K562 (cell line): ENCODE measurements at places on chromosomes 5 and 9. TPM values are rescaled to one million over a fixed set of nuclear protein-coding genes. Genes with fewer than 3 reads are reported as not detected.
A peak's percentile ranks its signal among the peaks of the same experiment; 100 is the strongest.

Gene CDX1
- polyA plus RNA-seq, result not detected in 2 replicates

Gene ANKRD31
- polyA plus RNA-seq, result 0.04 TPM in 1 of 2 replicates, not detected in the other

Gene NAIF1
- 17.7 and 17.8 TPM in 2 replicates for polyA plus RNA-seq

DNA sequence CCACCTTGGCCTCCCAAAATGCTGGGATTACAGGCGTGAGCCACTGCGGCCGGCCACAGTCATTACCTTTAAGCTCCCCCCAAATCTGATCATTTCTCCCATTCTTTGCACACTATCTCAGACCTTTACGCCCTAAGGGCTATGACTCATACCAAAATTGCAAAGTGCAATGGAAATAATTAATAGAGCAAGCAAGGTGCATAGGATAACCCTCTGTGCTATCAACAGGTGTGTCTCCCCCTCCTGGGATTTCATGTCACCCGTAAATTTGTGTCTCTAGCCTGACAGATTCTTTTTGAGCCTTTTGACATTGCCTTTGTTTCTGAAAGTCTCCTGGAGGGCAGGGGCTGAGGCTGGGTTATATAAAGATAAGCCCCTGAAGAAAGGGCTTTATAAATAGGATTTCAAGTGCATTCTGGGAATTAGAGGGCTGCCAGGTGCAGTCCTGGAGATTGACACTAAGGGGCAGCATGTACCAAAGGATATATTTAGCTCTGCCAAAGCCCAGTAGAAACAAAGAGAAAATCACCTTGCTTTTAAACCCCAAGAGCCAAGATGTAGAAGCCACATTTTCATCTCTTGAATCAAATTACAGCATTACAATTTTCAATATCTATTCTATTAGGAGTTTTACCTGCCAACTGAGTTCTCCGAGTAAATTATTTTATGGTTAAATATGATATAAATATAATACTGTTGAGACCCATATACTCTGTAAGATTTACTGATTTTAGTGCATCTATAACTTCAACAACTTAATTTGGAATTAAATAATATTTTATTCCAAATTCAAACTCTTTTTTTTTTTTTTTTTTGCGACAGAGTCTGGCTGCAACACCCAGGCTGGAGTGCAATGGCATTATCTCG, 18.2 kb downstream of the S100Z start:
- no peaks in the 10 kb centered on the region for H3K36me3 ChIP-seq
- peak; percentile 73 for DNase-seq
- no peaks in the 10 kb centered on the region for H3K4me1 ChIP-seq

- H3K27ac ChIP-seq, result no peak overlapping the region
- no peak for DNase-seq
- H3K36me3 ChIP-seq, result no peaks in the 10 kb centered on the region
- H3K4me3 ChIP-seq, result no peak overlapping the region
Observed at GRCh38 chr5:154997746-154998145, 15.8 kb upstream of the KIF4B start.

Gene MCTP1
- polyA plus RNA-seq, result not detected in 2 replicates

Gene SPATA31A3
- 0.11 TPM in 1 of 2 replicates, not detected in the other for polyA plus RNA-seq

- no peak overlapping the region for H3K4me3 ChIP-seq
- no peaks in the 10 kb centered on the region for H3K27me3 ChIP-seq
- H3K4me1 ChIP-seq, result no peaks in the 10 kb centered on the region
- no peak overlapping the region for H3K27ac ChIP-seq
- no peak for DNase-seq
Observed at GRCh38 chr9:72915659-72916058, 37.2 kb downstream of the ALDH1A1 start.

DNA sequence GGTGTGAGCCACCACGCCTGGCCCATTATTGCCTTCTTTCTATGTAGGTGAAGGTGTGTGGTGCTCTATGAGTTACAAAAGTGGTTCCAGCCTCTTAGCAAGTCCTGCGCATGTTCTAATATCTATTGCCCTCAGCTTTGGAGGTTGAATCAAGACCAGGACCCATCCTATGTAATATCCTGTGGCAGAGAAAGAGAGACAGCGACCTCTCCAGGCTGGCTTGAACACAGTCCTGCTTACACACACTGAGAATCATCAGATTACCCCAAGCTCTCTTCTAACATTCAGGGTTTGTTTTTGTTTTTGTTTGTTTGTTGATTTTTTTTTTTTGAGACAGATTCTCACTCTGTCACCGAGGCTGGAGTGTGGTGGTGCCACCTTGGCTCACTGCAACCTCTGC, 94.7 kb upstream of the OSMR start:
- no peak overlapping the region for H3K4me3 ChIP-seq
- peaks cover 32% of the 10 kb centered on the region for H3K27me3 ChIP-seq
- DNase-seq, result no peak
- no peak overlapping the region for H3K27ac ChIP-seq
- no peaks in the 10 kb centered on the region for H3K36me3 ChIP-seq

Gene ATP10B
- not detected in 2 replicates for polyA plus RNA-seq

Gene PRELID2
- polyA plus RNA-seq, result 34.7 and 35.0 TPM in 2 replicates

DNA sequence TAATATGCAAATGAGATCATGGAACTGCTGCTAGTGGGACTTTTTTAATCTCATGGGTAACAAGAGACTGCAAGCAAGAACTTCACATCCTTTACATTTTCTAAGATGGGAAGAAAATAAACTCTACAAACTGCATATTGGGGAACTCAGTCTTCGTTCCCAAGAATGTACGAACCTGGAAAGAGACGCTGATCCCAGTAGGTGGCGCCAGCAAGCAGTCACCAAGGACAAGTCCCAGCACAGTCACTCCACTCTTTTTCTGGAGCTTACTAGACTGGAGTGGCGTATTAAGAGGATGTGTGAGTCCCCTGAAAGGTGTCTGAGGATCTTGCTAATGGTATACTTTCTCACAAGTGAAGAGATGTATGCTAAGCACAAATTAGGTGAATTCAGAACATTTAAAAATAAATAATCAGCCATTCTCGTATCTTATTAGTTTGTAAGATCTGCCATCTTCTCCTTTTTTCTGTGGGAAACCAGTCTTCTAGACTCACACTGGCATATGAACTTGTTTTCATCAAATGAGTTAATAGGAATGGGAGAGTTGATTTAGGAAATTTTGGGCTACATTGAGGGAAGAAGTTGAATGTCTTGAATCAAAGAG, 16.0 kb upstream of the PUM3 start:
- no peak overlapping the region for H3K4me3 ChIP-seq
- peak; percentile 63 for DNase-seq
- no peak overlapping the region for H3K27ac ChIP-seq
- no peaks in the 10 kb centered on the region for H3K4me1 ChIP-seq

DNA sequence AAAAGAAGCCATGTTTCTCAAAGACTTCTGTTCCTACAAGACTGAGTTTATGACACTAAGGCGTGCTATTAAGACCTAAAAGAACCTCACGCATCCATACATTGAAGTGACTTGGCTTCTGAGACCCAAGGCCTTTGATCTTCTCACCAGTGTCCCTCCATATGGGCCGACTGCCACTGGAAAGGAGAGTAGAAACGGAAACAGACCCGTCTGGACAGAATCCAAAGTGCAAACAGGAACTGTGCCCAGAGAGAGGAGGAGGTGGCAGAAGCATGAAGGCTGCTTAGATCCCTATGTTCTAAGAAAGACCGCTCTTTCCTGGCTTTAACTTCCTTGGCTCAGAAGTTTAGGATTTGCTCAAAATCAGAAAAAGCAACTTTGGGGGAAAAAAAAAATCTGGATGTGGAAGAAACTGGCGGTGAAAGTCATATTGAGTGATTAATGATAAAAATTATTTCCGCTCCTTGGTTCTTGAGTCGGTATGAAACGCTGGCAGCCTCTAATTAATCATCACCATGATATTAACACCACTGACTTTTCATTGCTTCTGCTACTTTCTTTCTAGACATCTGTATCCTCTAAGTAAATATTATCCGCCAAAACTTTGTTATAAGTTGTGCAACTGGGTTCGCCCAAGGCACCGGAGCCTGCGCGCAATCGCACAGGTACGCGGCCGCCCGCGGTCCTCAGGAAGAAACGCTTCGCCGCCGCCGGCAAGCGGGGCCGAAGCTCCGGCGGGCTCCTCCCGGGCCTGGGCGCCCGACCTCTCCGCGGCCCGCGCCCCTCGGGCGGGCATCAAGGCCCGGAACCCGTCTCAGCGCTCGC, 726 bp downstream of the DAP start:
- H3K36me3 ChIP-seq, result peaks cover 37% of the 10 kb centered on the region
- peak overlapping the region; percentile 88 for H3K4me3 ChIP-seq
- H3K27ac ChIP-seq, result peak overlapping the region; percentile 76
- DNase-seq, result peak; percentile 39
- H3K27me3 ChIP-seq, result no peaks in the 10 kb centered on the region

Gene SPRY4
- 11.6 and 14.9 TPM in 2 replicates for polyA plus RNA-seq

Gene LAMC3
- polyA plus RNA-seq, result not detected in 2 replicates

GRCh38 chr5:115033861-115034260, 135.8 kb downstream of the TRIM36 start:
- H3K27me3 ChIP-seq, result no peaks in the 10 kb centered on the region
- H3K27ac ChIP-seq, result no peak overlapping the region
- no peaks in the 10 kb centered on the region for H3K36me3 ChIP-seq
- H3K4me3 ChIP-seq, result no peak overlapping the region
- DNase-seq, result no peak

GRCh38 chr5:151661968-151662732, 24.6 kb downstream of the SPARC start:
- H3K27me3 ChIP-seq, result peaks cover under 1% of the 10 kb centered on the region; the same call in 1 of the 3 replicates
- no peak overlapping the region for H3K4me3 ChIP-seq
- H3K4me1 ChIP-seq, result no peaks in the 10 kb centered on the region
- no peak for DNase-seq

Gene GRIA1
- polyA plus RNA-seq, result not detected in 2 replicates

DNA sequence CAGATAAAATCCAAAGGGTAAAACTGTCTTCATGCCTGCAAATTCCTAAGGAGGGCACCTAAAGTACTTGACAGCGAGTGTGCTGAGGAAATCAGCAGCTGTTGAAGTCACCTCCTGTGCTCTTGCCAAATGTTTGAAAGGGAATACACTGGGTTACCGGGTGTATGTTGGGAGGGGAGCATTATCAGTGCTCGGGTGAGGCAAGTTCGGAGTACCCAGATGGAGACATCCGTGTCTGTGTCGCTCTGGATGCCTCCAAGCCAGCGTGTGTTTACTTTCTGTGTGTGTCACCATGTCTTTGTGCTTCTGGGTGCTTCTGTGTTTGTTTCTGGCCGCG, 727 bp upstream of the ADRB2 start:
- peak overlapping the region; percentile 36 for H3K4me3 ChIP-seq
- no peaks in the 10 kb centered on the region for H3K36me3 ChIP-seq
- peaks cover 5% of the 10 kb centered on the region; the same call in 1 of the 3 replicates for H3K4me1 ChIP-seq

Gene IL13
- not detected in 2 replicates for polyA plus RNA-seq

- no peak overlapping the region for H3K27ac ChIP-seq
- peaks cover 18% of the 10 kb centered on the region for H3K4me1 ChIP-seq
- no peak overlapping the region for H3K4me3 ChIP-seq
- H3K36me3 ChIP-seq, result no peaks in the 10 kb centered on the region
- H3K27me3 ChIP-seq, result peaks cover 80% of the 10 kb centered on the region
- DNase-seq, result no peak
Observed at GRCh38 chr9:138051586-138052321, 174.2 kb downstream of the CACNA1B start.

DNA sequence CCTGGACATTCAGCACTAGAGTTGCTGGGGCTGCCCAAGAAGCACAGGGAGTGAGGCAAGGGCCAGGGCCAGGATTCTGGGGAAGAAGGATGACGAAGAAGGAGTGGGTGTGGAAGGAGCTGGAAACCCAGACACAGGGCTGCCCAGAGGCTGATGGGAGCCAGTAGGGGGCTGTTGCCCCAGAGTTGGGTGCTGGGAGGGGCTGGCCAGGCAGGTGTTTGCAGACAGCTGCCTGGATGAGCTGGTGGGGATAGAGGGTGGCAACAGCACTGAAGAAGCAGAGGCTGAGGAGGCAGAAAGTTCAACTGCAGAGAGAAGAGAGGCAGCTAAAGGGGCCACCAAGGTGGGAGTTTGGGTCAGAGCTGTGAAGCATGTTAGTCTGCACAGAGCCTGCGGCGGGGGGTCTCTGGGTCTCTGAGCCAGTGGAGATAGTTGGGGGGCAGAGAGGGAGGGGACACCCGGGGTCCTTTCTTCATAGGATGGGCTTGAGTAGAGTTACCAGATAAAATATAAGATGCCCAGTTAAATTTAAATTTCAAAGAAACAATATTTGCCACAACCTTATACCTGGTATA, 2.5 kb upstream of the AQP7 start:
- 0 out of 3 replicates have a peak, but pooled peaks cover 2% of the 10 kb centered on the region for H3K4me1 ChIP-seq
- H3K27me3 ChIP-seq, result no peaks in the 10 kb centered on the region
- no peak overlapping the region for H3K27ac ChIP-seq
- H3K36me3 ChIP-seq, result no peaks in the 10 kb centered on the region

Gene SLC25A2
- polyA plus RNA-seq, result not detected in 2 replicates

Gene LRRC19
- polyA plus RNA-seq, result not detected in 2 replicates

GRCh38 chr5:53820802-53821171, 260.3 kb downstream of the NDUFS4 start:
- no peak overlapping the region for H3K27ac ChIP-seq
- H3K4me3 ChIP-seq, result no peak overlapping the region
- DNase-seq, result no peak
- no peaks in the 10 kb centered on the region for H3K4me1 ChIP-seq

DNA sequence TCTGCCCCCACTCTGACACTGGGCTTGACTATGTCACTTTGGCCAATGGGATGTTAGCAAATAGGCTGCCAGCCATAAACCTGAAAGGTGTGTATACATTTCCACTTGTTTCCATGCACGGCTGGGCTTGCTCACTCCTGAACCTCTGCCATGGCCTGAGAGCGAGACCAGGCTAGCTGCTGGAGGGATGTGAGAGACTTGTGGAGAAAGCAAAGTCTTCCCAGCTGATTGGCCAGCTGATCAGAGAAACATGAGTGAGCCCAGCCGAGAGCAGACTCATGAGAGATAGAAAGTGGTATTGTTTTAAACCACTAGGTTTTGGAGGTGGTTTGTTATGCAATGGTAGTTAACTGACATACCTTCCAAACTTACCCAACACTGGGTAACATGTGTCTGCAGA, 13.9 kb downstream of the FAM193B start:
- H3K4me1 ChIP-seq, result no peaks in the 10 kb centered on the region
- H3K27me3 ChIP-seq, result no peaks in the 10 kb centered on the region
- H3K4me3 ChIP-seq, result no peak overlapping the region
- DNase-seq, result no peak

GRCh38 chr5:90020575-90021538, 388.7 kb downstream of the CETN3 start:
- H3K27ac ChIP-seq, result no peak overlapping the region
- no peaks in the 10 kb centered on the region for H3K27me3 ChIP-seq
- H3K4me1 ChIP-seq, result no peaks in the 10 kb centered on the region
- no peak for DNase-seq
- H3K36me3 ChIP-seq, result no peaks in the 10 kb centered on the region
- no peak overlapping the region for H3K4me3 ChIP-seq
